Calu3 (cell line): ENCODE measurements at places on chromosomes 6 and 20.

DNA sequence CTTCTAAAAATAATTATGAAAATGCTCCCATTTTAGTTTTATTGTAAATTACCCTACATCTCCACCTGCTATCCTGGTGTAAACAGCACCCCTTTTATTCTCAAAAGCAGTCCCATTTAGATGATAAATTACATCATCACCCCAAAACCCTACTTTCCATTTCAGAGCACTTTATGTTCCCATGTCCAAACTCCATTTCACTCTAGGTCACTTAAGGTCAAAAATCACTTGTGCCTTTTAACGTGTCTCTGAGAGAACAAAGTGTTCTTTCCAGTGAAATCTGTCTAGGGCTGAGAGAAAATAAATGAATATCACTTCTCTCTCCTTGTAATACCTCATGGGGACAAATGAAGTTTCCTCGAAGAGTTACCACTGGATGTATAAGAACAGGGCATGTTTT is 157.3 kb downstream of the INSM1 start:
- no peak for DNase-seq

DNA sequence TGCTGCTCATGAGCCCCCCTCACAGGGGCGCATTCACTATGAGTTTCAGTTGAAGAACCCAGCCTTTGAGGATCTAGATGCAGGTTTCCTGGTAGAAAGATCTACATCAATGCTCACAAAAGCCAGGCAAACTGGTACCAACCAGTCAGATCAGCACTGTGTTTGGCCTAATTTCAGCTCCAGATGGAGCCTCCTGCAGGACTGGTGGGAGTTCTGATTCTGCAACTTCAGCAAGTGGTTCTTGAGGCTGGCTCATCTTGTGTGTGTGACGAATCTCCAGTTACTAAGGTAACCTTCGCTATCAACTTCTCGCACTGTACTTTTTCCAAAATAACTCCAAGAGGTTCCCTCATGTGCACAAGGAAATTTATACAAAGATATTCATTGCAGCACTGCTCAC is 118.8 kb downstream of the ZMYND8 start:
- DNase-seq = no peak

DNA sequence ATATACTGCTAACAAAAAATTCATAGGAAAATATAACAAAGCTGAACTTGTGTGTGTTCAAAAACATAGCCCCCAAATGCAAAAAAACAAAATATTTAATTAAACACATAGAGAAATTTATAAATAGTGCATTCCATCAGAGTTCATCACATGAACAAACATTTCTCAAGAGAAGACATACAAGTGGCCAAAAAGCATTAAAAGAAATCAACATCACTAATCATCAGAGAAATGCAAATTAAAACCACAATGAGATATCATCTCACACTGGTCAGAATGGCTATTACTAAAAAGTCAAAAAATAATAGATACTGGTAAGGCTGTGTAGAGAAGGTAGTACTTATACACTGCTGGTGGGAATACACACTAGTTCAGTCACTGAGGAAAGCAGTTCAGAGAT is 39.6 kb upstream of the ADGRG6 start:
- no peak for DNase-seq

DNA sequence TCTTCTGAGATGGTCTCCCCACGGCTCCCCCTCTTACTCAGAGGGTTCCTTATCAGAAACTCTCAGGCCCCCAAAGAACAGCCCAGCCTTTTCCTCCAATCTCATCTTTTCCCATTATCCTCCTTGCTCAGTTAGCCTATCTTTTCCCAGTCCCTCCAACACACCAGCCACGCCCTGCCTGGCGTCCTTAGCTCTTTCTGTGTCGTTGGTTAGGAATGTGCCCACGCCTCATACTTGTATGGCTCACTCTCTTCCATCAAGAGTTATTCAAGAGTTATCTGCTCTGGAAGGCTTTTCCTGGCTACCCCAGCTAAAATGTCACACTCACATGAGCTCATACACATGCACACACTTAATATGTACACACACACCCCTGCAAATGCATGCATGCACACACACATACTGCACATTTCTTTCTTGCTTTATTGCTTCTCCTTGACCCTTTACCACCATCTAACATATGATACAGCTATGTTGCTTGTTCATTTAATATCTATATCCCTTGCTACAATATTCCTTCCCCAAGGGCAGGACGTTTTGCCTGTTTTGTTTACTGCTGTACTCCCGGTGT is 37.6 kb downstream of the SLC2A10 start:
- peak; percentile 70 for DNase-seq

DNA sequence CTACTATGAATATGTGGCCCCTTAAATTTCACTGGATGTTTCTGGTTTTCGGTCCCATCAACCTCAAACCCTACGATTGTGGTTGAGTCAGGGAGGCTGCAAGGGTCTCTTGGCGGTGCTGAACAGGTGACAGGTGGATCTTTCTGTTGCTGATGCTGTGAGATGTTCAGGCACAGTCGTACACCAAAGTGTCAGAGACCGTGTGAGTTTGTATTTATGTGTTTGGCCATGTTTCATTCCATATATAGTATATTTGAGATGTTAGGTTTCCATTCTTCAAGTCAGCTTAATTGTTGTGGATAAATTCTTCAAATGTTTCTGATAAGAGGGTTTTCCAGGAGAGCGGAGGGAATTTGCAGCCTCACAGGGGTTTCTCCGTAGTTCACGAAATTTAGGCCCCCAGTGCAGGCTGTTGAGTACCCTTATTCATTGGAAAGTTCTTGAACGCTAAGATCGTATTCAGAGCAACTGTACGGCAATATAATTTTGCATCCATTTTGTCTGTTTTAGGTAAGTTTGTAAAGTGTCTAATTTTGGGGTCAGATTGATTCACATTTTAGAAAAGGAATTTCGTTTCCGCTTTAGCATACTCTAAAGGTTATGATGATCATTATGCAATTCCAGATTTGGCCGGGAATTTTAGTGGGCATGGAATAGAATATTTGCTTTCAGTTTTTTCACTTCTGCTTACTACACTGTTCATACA is 1.2 kb downstream of the TAB2 start:
- DNase-seq = peak; percentile 7

GRCh38 chr6:111564482-111564945 is 41.2 kb downstream of the TRAF3IP2 start:
- DNase-seq = no peak

DNA sequence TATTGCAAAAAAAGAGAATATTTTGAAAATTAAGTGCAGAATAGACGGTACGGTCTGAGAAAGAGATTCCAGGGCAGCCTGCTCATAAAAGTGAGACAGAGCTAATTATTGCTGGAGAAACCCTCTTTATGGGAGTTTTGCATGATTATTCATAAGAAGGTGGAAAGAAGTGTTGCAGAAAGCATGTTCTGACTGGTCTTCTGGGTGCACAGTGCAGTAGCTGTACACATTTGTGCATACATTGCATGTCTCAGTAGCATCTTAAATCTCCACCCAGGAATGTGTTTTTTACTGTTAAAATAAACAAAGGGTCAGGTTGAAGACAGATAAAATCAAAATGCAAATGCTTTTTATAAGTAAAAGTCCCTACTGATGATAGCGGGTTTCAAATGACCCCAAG is 1813.6 kb upstream of the DEFB115 start:
- DNase-seq = no peak

DNA sequence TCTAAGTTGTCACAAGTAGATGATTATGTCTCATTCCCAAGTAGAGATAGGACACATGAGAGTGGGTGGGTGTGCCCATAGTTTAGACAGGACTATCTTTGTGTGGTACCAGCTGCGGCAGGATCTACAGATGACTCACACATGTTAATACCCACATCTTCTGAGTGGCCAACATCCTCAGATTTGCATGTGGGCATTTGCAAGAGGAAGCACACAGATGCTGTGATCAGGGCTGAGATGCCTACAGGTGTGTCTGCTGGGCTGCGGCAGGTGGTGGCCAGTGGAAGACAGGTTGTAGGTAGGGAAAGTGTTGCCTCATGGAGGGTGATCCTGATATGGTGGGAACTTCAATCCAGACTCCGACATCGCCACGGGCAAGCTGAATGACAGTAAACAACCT is 50.8 kb downstream of the UTRN start:
- DNase-seq = peak; percentile 36

DNA sequence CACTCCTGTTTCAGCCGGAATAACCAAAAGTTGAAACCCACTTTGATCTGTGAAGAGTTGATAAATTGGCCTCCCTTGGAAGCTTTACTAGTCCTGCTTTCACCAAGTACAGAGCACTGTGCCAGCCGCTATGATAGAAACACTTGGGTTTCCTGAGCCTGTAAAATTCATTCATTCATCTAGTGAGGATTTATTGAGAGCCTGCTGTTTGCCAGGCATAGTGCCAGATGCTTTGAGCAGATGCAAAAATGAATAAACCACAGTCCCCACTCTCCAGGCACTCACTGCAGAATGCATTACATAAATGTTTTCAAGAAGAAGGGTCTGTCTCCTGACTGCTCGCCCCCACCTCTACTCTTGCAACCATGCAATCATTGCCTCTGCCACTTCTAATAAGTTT is 25.3 kb upstream of the TMEM217 start:
- DNase-seq = no peak

- DNase-seq = no peak
Observed at GRCh38 chr6:2102966-2103365, 142.4 kb downstream of the GMDS start.

- DNase-seq = no peak
Observed at GRCh38 chr6:150730801-150731457, 131.2 kb downstream of the PLEKHG1 start.

DNA sequence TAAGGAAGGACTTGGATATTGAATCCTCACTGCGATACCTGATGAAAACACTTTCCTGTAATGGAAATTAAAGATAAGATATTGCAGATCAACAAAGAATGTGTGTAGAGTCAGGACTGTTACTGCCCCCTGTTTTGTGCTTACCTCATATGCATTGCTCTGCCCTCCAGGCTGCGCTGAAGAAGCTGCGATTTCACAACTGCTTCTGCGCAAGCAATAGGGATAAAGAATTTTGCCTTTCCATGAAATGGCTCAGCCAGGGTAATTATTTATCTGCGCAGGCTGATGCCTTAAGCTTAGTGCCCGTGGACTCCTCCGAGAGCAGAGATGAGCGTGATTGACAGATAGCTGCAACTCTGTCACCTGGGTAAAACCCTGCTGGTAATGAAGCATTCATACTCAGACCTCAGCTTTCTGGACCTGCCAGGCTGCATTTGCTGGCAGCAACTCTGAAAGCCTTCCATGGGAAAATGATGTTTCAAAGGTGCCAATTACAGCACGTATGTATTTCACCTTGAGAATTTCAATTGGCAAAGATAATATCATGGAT is 370.6 kb downstream of the SAMD5 start:
- DNase-seq = no peak

- no peak for DNase-seq
Observed at GRCh38 chr20:54497931-54498718, 22.7 kb downstream of the DOK5 start.

GRCh38 chr6:32252331-32253009 is 28.6 kb upstream of the NOTCH4 start:
- DNase-seq = no peak

DNA sequence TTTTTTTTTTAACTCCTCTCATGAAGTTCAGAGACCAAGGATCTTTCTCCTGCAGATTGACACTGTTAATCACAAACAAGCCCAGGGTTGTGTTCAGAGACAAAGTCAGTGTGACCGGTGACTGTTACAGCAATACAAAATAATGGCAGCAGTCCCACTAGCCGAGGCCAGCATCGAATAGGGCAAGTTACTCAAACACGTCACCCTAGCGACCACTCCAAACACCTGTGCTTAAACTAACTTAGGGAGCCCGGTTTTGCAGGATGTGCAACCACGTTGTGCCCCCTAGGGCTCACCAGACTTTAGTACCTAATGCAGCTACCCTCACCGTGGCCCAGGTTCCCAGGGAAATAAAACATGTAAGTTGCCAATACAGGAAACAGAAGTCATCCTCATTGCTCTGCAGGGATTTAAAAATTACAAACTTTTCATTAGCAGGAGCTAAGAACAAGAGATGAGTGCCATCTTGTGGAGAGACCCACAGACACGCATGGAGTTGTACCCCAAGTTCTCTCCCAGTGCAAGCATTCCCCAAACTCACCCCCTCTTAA is 38.1 kb downstream of the FAM50B start:
- DNase-seq = peak; percentile 24

DNA sequence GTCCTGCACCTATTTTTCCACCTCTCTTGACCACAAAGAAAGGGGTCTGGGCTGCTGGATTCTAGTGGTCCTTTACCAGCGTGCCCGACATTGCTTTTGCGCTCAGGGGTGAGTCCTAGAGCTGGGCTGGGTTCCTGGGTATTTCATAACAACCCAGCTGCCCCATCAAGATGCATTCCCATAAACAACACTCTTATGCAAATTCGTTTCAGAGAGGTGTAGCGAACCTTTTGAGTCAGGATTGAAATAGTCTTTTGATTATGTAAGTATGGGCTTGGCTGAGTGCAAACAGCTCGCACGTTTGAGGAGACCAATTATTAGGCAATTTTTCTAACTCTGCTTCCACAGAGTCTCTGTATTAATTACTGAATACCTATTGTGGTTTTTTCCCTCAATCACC is 13.7 kb downstream of the ACOT13 start:
- DNase-seq = no peak

GRCh38 chr6:86934365-86934764 is 3.0 kb upstream of the HTR1E start:
- no peak for DNase-seq

GRCh38 chr6:17966451-17966850 is 21.0 kb downstream of the KIF13A start:
- no peak for DNase-seq

- no peak for DNase-seq
Observed at GRCh38 chr6:21529431-21529830, 64.1 kb upstream of the SOX4 start.

DNA sequence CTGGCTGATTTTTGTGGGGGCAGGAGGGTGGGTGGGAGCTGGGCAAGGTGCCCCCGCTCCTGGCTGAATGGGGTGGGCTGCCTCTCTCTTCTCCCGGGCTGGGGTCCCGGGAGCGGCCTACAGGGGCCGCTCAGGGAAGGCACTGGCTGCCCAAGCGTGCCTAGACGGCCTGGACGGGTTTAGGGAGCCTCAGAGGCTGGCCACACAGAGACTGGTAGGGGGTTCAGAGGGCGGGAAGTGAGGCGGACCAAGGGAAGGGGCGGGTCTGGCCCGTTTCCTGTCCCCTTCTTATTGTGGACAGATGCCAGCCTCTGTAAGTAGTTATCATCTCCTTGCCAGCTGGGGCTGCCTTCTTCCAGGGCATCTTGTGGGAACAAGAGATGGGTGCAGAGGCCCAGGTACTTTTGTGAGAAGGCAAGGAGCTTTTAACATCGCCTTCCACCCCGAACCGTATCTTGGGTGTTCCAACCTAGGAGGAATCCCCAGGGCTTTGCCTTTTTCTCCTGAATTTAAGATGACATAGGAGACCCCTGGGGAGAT is 437 bp downstream of the CD40 start:
- DNase-seq = peak; percentile 26

GRCh38 chr6:43668151-43669028 is 19.2 kb downstream of the MRPS18A start:
- peak; percentile 87 for DNase-seq

DNA sequence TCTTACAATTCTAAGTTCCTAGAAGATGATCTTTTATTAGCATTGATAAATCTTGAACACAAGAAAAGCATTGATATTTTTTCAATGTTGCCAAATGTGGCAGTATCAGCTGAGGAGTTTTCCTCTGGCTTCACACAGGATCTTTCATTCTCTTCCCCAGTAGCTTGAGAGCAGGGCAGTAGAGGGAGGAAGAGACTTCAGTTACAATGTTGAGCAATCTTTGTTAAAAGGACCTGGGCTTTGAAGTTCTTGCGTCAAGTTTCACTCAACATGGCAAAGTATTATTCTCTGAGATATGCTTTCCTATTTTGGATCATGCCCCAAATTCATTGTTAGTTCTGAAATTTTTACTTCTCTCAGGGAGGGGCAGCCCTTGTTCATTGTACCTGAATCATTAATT is 238.0 kb downstream of the COL12A1 start:
- DNase-seq = no peak
